ENCODE measurements at places on chromosomes 12 and 14.

DNA sequence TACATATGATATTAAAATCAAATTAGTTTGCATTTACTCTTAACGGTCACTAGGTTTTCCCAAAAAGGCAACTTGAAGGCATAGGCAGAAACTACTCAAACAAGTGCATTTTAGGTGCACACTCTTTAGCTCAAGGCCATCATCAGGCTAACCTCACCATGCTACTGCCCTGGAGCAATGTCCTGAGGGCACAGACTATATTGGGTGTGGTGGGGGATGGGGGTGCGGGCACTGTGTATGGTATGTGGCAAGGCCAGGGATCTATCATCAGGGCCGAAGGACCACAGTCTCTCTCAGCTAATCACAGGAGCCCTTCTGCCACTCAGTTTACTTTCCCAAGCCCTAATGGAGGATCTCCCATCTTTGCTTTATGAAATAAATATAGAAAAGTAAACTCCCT lies 51.9 kb downstream of the SH2B3 start:
- DNase-seq = no peak

GRCh38 chr12:55718624-55719275 lies 1.4 kb upstream of the RDH5 start:
- no peak for DNase-seq

GRCh38 chr14:65258391-65258790 lies 154.1 kb upstream of the FUT8 start:
- DNase-seq = no peak

DNA sequence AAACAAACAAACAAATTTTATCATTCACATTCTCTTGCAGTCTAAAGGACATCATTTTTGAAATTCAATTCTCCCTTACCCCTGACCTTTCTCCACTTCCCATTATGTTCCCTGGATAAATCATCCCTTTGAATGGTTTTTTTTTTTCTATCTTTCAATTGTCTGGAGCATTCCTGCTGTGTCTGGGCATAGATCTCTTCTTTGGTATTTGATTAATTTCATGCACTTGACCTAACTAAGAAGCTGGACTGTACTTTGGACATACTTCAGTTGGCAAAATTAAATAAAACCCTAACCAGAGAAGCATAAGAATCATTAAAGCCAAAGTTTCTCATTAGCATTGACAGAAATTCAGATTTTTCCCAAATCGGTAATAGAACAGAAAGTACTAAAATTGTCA lies 163.6 kb upstream of the BMP4 start:
- no peak for DNase-seq

DNA sequence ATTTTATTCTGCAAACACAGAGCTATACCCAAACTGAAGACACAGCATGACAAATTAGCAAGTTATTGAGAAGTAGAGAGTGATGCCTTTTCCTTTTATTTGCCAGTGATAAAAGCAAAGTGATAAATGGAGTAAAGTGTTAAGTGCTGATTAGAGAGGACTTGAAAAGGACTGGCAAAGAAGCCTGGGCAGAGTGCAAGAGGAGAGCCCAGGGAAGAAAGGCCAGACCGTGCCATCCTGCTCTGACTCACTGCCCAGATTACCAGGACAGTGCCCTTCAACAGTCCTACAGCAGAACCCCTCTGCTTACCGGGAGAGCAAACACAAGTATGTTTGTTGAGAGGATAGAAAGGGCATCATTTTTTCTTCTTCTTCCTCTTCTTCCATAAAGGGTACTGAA lies 106.5 kb downstream of the ETV6 start:
- no peak for DNase-seq

GRCh38 chr14:99545586-99545985 lies 58.4 kb downstream of the CCDC85C start:
- no peak for DNase-seq

DNA sequence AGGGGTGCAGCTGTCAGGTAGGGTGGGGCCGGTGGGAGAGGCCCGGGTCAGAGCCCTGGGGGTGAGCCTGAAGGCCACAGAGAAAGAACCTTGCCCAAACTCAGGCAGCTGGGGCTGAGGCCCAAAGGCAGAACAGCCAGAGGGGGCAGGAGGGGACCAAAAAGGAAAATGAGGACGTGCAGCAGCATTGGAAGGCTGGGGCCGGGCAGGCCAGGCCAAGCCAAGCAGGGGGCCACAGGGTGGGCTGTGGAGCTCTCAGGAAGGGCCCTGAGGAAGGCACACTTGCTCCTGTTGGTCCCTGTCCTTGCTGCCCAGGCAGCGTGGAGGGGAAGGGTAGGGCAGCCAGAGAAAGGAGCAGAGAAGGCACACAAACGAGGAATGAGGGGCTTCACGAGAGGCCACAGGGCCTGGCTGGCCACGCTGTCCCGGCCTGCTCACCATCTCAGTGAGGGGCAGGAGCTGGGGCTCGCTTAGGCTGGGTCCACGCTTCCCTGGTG lies 10.5 kb downstream of the MMP14 start:
- DNase-seq = no peak

DNA sequence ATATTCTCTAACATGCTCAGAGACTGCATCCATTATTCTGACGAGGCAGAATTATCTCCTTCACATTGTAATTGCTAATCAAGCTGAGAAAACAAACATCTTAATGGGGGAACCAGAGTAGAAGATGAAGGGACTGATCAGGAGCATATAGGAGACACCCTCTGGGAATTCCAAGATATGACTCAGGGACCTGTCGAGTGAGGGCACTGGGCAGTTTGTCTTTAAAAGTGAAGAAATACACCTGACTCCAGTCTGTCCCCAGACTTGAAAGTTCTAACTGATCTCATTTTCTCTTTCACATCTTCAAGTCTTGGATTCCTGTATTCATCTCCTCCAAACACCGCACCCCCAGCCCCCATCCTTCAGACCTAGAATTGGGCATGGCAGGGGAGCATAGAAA lies 226.9 kb upstream of the PLXNC1 start:
- no peak for DNase-seq

DNA sequence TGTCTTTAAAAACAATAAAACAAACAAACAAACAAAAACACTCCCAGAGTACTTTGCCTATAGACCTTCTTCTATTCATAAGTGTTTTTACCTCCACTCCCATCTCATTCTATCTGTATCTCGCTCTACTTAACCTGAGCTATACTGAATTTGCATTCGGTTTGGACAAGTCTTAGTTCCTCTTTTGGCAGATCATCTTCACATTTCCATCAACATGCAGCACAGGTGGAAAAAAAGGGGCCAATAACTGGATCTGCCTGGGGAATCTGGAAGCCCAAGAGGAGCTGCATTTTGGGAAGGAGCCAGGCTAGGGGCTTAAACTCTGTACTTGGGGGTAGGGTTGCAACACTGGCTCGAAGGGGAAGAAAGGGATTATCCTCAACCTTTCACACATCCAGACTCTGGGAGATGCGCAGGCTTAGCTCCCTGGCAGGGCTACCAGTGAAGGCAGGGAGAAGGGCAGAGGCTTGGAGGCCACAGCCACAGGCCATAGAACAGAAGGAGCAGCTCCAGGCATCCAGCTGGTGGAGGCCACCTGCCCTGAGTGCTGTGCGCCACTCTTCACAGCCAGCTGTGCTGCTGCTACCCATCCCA lies 4.1 kb downstream of the NINJ2 start:
- no peak for DNase-seq

- no peak for DNase-seq
Observed at GRCh38 chr12:77924703-77925102, 94.0 kb downstream of the NAV3 start.

- DNase-seq = no peak
Observed at GRCh38 chr14:100304825-100305323, 1.4 kb downstream of the SLC25A29 start.

- DNase-seq = no peak
Observed at GRCh38 chr12:48109424-48109823, 3.5 kb upstream of the SENP1 start.

DNA sequence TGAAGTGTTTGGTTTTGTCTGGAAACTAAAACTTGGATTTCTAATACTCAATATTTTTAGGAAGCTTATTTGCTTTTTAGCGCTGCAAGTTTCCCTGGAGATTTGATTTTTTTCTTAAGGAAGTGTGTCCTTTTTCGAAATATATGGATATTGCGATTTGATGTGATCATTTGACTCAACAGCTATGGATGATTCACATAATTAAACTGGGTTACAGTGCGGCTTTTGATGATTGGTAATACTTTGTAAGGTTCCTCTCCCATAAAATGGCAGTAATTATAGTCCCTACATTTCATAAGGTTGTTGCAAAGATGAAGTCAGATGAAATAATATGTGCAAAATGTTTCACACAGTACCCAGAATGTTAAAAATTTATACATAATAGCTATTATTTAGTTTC lies 13.1 kb downstream of the LDHB start:
- DNase-seq = no peak

- peak; percentile 19 for DNase-seq
Observed at GRCh38 chr12:26817183-26817591, 15.8 kb downstream of the ITPR2 start.

DNA sequence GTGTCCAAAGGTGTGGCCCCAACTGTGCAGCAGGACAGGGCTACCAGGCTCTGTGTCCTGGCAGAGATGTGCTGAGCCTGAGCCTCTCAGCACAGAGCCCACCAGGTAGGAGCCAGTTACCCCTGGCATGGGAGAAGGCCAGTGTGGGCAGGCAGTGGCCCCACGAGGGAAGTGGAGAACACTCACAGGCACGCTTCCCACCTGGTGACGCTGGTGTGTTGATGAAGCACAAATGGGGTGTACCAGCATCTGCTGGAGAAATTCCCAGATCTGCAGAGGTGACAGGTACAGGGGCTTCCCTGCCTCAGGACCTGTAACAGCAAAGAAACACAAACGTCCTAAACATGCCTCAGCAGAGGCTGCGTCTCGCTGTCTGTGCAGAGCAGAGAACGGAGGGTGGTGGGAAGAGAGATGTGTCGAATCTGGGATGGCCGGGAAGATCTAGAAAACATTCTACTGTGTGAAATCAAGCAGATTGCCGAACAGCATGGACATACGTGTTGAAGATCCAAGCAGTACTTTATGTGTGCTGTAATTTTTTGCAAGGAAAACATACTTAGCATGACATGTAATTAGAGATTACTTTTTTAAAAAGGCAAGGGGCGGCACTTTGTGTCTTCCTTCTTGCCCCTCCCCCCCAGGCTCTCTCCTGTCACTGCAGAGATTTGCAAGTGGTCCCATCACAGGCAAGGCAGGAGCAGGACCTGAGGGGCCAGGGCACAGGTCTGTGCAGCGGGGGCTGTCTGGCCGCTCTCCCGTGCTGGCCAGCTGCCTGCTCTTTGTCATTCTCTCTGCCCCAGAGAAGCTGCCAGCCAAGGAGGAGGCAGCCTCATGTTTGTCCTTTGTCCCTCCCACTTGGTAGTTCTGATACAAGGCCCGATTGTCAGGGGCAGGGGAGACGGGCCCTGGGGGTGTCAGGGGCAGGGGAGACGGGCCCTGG lies 17.3 kb downstream of the HIP1R start:
- no peak for DNase-seq

DNA sequence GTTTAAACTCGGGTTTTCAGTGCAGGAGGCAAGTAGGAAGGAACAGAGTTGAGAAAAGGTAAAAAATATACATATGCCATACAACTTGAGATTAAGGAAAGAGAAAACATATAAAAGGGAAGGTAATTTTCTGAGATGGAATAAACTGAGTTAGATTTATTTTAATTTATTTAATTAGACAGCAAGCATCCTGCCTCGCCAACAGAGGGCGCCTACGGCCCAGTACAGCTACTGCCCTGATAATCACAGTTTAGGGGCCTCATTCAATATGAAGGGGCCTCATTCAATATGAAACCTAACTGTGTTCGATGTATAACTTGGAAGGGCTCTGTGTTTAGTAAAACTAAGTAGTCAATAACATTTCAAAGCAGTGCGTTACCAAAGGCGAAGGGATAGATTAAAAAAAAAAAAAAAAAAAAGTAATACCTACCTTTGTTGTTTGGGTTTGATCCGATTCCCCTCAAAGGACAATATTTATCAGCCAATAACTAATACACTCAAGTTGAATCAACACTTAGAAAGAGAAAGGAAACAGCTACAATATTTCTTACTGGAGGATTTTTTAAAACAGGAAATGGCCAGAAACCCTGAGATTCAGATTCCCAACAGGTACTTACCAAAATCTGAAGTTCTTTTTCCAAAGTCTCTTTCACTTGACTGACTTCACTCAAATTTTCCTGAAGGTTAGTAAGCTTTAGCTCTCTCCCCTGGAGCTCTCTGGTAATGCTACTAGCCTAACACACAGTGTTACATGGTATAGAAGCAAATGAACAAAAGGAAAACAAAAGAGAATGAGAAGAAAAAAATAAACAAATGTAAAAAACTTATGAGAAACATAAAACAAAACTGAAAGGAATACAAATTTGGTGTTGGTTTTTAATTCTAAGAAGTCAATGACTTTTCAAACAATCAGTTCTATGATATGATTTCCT lies 70.0 kb upstream of the VPS33A start:
- no peak for DNase-seq

DNA sequence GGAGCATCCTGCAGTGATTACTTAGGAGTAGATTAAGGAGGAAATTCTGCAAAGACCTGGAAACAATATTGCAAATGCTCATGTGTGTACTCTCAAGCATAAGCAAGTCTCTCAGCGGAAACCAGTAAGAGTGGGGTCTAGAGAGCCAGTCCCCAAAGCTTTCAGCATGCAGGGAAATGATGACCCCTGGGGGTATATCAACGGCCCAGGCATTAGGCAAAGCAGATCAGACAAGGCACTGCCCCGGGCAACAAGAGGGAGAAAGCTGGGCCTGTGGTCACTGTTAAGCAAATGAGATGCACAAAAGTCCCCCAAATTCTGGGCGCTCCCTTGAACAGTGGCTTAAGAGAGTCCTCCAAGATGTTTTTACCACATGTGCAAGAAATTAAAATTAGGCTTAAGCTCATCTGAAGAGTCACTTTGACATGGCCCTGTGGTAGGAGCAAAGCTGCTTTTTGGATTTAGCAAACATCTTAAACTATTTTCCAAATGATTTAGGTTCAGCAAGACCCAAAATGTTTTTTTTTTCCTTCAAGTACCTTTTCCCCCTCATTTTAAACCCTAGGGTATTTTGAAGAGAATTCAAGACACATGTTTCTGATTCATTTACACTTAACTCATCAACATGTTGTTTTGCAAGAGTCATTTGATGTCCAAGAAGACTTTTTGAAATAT lies 457.1 kb upstream of the TBX3 start:
- no peak for DNase-seq

GRCh38 chr12:462936-463705 lies 3.4 kb downstream of the B4GALNT3 start:
- no peak for DNase-seq

- no peak for DNase-seq
Observed at GRCh38 chr14:80264702-80265101, 53.4 kb upstream of the DIO2 start.

DNA sequence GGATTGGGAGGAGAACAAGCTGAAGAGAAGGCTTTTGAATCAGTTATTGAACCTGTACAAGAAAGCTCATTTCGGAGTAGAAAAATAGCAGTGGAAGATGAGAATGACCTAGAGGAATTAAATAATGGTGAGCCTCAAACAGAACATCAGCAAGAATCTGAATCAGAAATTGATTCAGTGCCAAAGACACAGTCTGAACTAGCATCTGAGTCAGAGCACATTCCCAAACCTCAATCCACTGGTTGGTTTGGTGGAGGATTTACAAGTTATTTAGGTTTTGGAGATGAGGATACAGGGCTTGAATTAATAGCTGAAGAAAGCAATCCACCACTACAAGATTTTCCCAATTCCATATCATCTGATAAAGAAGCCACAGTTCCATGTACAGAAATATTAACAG lies 13.5 kb downstream of the MIA2 start:
- no peak for DNase-seq
